ENCODE measurements at places on chromosomes 4 and X.
A peak's percentile ranks its signal among the peaks of the same experiment; 100 is the strongest.

DNA sequence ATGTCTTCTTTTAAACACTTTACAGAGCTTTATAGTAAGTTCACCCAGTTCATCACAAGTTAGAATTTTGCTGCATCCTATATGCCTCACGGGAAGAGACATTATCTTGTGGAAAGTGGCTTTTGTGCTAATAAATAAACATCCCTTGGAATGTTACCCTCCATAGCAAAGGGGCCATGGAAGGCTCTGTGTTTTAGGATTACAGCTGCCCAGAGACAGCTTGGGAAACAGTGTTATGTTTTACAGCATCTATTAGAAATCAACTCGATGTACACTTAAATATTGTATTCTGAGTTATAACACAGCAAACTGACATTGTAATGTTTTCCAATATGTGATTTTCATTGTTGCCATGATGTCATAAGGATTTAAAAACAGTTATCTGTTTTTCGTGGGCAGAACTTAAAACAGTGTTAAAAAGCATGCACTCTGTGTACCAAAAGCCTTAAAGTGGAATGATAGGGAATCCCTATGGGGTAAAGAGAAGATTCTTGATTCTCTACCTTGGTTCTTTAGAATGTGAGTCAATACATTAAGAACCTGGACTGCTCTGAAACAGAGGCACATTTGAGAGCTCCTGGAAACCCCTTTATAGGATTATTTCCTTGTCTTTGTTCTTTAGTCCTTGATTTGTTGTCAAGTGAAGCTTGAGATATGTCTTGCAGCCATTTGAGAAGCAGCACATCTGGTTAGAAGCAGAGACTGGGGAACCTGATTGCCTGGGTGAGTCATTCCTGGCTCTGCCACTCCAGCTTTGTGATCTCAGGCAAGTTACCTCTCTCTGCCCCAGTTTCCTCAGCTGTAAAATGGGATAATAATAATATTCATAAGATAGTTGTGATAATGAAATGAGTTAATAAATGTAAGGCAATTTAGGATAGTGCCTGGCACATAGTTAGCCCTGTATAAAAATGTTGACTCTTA lies 41.6 kb downstream of the ARHGAP10 start:
- no peak for DNase-seq

GRCh38 chr4:124390861-124391260 lies 321.7 kb downstream of the ANKRD50 start:
- no peak for DNase-seq

- DNase-seq, result no peak
Observed at GRCh38 chr4:95162867-95163266, 385.9 kb downstream of the UNC5C start.

- no peak for DNase-seq
Observed at GRCh38 chrX:126141014-126141413, 25.1 kb downstream of the DCAF12L2 start.

DNA sequence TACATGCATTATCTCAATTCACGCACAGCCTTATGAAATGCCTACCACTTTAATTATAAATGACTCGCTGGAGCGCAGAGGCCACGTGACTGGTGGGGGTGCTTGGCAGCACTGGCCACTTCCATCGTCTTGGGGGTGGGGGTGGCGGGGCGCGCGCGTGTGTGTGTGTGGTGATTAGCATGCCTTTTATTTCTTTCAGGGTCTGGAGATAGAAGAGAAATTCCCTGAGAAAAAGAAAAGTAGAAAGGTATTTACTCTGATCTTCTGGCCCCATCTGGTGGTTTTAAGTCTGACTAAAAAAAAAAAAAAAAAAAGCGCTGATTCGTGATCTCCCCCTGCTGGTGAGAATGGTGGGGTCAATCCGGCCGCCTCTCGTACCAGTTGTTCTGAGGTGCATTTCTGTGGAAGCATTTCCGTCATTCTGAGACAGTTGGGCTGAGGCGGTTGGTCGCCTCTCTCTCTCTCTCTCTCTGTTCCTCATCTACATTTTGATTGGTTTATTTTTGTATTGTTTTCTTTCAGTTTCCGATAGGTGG lies at the start of gene CCNB3:
CCNB3 (plus strand) TSS at position 402 of the 536 bp plus-strand sequence. CDS start 80,399 bp downstream, outside the sequence.
- peak; percentile 83 for DNase-seq

- DNase-seq, result no peak
Observed at GRCh38 chrX:16839219-16839851, 30.8 kb downstream of the RBBP7 start.

DNA sequence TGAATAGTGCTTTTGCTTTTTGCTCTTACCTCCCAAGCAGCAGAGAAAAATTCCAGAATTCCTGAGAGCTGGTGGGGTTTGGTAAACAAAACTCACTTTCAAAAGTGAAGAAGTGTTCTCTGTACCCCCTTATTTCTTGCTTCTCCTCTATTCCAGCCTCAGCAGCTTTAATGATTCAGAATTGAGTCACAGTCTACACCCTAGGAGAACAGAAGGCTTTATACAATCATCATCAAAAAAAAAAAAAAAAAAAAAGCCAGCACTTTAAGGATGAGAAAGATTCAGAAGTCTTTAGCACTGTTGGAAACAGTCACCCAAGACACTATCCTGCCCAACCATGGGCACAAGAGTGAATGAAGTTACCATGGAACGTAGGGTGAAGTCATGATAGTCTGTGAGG lies 1583.1 kb upstream of the PCDH10 start:
- no peak for DNase-seq

GRCh38 chr4:103099691-103100392 lies at the start of gene BDH2:
Gene BDH2, minus strand, starts transcription at chr4:103099834. Its CDS starts 3,580 bp downstream, at chr4:103096254.
- DNase-seq, result peak; percentile 87

GRCh38 chr4:78325271-78326157 lies 226.1 kb upstream of the ANXA3 start:
- DNase-seq, result no peak

- DNase-seq, result no peak
Observed at GRCh38 chr4:79325864-79326328, at the start of gene NAA11. Gene NAA11, minus strand, starts transcription at chr4:79326061. Its CDS starts 184 bp downstream, at chr4:79325877.

- DNase-seq, result no peak
Observed at GRCh38 chr4:107213880-107214279, 177.8 kb upstream of the DKK2 start.

GRCh38 chr4:112514647-112515197 lies 1.3 kb downstream of the NEUROG2 start:
- DNase-seq, result no peak

DNA sequence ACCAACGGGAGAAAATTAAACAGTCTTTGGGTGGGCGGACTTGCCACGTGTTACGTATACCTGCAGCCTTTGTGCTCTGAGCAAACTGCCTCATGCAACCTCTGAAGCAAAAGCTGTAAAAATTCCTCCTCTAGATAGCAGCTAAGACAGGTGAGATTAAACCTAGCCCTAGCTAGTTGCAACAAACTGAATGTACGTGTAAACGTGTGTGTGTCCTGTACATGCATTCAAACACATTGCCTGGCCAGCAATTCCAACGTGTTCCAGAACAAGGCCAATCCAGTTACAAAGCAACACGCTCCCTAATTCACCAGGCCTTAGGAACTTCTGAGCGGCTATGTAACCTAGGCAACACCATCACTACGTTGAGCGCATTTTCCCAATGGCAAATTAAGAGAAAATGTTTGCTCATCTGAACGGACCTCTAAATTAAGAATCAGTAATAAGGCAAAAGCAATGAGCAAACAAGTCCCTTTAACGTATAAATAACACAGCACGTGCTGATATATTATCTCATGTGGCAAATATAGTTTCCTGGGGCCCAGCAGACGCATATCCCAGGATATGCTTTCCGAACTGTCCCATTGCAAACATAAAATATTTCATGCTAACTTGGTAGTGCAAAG lies 792 bp downstream of the PPID start:
- DNase-seq, result peak; percentile 3

DNA sequence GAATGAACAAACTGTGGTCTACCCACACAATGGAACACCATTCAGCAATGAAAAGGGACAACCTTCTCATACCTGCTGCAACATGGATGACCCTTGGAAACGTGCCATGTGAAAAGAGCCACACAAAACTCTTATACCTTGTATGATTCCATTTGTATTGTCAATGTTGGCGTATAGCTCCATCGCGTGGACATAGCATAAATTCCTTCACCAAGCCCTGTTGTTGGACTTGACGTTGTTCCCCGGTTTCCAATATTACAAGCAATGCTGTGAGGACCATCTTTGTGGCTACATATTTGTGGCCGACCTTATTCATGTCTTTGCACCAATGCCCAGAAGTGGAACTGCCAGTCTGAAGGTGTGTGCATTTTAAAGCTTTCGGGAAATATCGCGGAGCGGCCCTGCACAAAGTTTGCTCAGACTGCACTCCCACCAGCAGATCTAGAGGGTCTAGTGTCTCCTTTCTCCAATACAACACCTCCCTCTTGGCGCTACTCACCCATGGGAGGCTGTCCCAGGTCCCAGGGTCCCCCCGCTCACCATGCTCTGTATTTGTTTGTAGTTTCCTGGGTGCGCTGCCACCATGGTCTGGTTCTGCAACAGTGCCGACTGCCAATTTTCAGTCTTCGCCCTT lies at the start of gene CLDN34:
CLDN34 (plus strand) TSS at position 584 of the 634 bp plus-strand sequence; CDS start at position 584, 0 bp downstream.
- no peak for DNase-seq

DNA sequence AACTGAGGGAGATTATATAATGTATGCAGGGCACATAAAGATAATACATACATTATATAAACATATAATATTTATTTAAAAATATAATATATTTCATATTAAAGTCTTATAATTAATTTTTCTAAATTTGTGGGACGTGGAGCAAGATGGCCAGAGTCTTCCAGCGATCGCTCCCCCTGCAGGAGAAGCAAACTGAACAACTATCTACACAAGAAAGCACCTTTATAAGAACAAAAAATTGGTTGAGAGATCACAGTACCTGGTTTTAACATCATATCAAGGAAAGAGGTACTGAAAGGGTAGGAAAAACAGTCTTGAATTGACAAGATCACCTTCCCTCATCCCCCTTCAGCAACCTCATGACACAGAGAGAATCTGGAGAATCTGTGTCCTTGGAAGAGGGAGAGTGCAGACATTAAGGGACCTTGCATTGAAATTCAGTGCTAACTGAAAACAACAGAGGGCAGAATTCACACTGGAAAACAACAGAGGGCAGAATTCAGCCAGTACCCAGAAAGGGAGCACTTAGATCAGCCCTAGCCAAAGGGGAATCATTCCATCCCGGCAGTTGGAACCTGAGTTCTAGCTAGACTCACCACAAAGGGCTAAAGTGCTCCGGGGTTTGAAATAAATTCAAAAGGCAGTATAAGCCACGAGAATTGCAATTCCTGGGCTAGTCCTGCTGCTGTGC lies 262.5 kb upstream of the NDST3 start:
- no peak for DNase-seq

DNA sequence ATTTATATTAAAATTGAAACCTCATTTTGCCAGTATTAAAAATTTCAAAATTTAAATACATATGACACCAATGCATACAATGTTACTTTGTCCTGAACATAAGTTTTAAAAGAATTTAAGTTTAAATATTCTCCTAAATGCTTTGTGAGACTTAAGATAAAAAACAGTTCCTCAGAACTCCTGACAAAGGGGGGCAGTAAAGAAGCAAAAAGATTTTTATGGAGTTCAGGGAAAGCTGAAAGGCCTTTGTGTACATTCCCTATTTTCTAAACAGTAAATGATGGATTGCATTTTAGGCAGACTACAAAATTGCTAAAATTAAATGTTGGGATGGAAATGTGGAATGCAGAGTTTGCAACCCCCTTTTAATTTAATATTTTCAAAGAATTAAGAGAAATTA lies 81.7 kb downstream of the SNCA start:
- no peak for DNase-seq

- DNase-seq, result no peak
Observed at GRCh38 chrX:25295466-25295865, 279.7 kb upstream of the ARX start.

- no peak for DNase-seq
Observed at GRCh38 chrX:40245488-40246071, 147.8 kb upstream of the BCOR start.

GRCh38 chr4:8006471-8006870 lies 66.8 kb upstream of the AFAP1 start:
- DNase-seq, result no peak

GRCh38 chr4:16236402-16237023 lies 10.2 kb upstream of the TAPT1 start:
- no peak for DNase-seq

DNA sequence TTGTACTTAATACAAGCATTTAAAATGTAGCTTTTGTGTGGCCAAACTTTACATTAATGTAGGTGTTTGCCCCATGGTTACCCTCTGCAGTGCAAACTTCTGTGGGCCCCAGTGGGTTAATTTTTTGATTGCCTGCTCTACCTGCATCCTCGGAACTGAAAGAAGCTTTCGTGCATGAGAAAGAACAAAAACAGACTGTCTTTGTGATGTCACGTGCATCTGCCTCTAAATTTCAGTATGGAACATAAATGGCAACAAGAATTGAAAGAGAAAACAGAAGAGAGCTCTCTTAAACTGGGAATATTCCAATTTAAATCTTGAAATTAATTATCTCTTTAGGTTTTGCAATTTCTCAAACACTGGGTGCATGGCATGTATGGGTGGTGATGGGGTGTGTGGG lies 182.4 kb upstream of the LCORL start:
- DNase-seq, result no peak

DNA sequence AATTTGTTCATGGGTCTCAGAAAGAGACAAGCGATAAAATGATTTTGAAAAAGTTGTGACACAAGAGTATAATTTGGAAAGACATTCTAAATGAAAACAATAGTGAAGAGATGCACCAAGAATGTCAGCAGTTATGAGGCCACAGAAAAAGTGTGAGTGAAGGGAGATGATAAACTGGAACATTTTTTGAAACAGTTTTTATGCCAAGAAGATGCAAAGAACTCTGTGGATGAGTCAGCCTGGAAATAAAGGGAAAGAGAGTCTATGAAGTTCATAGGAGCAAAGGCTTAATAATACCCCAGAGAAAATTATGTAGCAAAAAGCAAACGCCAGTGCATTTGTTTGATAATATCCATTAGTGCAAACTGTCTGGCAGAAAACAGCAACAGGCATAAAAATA lies 188.4 kb upstream of the TBC1D9 start:
- DNase-seq, result no peak

DNA sequence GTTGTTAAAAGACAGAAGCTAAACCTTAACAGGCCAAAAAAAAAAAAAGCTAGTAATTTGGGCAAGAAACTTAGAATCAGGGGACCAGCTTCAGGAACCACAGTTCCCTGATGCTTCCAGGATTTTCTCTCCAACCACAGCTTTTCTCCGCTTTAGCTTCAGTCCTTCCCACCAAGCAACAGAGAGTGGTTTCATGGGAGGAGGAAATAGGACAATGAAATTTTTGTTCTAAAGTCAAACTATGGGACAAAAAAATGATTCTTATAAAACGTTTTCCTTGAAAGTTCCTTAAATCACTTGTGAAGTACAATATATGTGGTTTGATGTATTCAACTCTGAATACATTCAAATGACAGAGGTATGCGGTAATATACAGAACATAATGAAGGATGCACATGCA lies 71.0 kb upstream of the DHX15 start:
- no peak for DNase-seq

GRCh38 chr4:41957634-41958033 lies 22.4 kb downstream of the TMEM33 start:
- DNase-seq, result peak; percentile 26

- DNase-seq, result no peak
Observed at GRCh38 chrX:43467608-43468234, 188.4 kb upstream of the MAOA start.

Measured in CD4-positive, alpha-beta T cell treated with Interleukin-12 subunit alpha and Interleukin-12 subunit beta, for 1 hour (primary cell).